Activated T-cell treated with anti-CD3 and anti-CD28 coated beads, Interleukin-2, amount 50 U/mL, for 1 hour (primary cell): ENCODE measurements at places on chromosomes 7 and 10.

DNA sequence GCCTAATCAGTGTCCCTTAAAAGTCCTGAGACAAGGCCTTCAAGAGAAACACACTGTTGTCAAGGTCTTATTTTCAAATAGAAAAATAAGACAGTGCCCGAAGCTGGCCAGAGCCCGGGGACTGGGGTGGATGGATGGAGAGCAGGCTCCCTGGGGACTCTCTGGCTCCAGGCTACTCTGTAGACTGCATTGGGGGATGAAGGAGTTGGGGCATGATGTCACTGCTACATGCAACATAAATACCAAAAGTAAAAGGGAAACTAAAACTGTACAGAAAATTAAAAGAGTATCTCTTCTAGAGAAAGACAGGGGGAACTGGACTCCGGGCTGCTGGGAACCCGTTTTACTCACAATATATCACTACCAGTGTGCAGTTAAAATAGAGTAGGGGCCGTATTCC, 629.8 kb downstream of the KCNMA1 start:
- no peak for DNase-seq

DNA sequence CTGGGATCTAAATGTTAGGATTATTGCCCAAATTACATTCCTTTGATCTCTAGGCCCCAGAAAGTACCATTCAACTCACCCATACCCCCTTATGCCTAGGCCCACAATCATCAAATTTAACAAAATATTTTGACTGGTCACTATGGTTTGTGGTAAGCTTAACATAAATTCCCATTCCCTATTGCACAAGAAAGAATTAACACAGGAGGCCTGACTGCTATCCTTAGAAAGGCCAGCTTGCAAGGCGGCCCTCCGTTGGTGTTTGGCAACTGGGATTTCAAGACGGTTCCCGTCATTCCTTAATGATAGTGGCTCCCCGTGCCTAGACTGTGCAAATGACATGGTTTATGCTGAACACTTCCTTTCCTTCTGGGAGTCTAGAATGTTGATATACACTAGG, 29.6 kb downstream of the ARHGAP21 start:
- no peak for DNase-seq

DNA sequence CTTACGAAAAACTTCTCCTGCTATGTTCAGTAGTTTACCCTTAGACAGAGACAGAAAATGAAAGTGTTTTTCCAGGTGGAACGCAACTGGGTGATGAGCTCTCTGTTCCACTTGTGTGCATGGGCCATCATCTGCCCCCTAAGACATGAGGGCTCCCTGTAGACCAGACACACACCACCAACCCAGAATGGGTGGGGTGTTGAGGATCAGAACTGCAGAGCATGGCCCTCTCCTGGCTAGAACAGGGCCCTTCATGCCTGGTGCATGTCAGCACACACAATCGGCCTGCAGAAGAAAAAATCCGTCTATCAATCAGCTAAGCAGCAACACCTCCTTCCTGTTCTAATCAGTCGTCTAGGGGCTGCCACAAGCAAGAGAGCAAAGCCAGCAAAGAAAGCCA, 186.2 kb upstream of the INHBA start:
- no peak for DNase-seq

DNA sequence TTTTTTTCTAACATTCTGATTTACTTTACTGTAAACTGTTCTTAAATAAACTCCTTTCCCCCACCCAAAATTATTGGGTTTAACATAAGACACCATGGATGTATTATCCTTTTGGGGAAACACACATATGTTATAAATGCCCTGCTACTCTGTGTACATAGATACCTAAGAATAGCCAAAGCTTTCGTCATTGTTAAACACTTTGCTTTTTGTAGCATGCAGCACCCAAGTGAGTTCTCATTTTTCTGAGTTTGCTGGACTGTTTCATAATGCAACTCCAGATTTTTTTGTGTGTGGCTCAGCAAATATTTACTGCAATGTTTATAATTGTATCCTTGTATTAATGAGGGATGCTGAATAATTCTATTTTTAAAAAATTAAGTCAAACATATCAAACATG, 86.9 kb downstream of the VTI1A start:
- no peak for DNase-seq

DNA sequence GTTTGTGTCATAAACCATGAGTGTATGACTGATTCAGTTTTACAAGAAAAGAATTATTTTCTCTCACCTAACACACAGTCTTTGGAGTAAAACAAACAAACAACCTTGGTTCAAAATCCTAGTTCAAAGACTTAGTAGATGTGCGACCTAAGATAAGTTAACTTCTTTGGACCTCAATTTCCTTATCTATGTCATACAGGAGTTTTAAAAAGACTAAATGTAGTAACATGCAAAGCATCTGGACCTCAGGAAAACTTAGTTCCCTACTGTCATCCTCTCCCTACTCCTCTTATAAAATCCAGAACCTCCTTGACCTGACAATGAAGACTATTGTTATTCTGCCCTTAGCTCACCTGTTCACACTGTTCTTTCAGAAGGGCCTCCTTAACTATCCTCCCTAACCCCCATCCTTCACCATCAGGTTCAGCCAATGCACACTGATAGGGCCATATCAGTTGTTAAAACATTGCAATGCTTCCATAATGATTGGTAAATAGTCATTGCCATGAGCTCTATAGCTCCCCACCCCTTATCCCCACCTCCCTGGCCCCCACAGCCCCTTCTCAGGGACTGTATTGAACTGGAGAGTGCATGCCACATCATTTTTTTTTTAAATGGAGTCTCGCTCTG, 28.8 kb upstream of the CCNJ start:
- DNase-seq, result no peak

DNA sequence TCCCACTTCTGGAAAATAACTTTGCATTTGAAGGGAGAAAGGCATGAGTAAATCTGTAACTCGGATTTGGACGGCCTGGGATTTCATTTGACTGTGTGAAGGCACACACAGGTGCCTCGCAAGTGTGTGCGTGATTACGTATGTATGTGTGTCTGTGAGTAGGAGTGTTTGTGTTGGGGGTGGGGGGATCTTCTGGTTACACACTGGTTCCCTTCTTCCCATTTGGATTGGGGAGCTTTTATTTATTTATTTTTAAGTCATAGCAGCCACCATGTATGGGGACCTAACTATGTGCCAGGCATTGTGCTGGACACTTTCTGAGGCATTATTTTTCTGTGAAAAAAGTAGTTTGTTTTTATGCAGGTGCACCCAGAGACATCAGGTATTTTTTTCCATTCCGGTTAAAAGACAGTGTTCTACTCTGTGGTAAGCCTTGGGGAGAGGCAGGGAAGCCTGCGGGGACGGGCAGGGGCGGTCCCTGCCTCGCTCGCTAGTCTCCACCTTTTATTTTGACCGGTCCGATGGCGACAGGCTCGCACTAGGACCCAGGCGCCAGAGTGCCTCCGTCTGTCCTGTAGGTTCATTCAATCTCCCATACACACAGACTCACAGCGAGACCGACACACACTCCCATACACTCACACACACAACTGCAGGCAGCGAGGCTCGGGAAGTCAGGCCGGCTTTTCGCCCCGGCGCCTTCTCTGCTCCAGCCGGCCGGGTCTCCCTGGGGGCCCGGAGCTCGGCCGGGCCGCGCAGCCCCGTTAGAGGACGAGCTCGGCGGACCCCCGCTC, at the start of gene MXI1:
TSS of gene MXI1 (plus strand) at position 595 of the 794 bp plus-strand sequence. CDS start 204 bp downstream, outside the sequence.
- DNase-seq, result peak; percentile 55

GRCh38 chr7:116998567-116999175, 45.4 kb downstream of the ST7 start:
- no peak for DNase-seq
